ENCODE measurements at places on chromosomes 7 and 10. TPM values are rescaled to one million over a fixed set of nuclear protein-coding genes. Genes with fewer than 3 reads are reported as not detected.

- DNase-seq = no peak
- H3K27me3 ChIP-seq = no peaks in the 10 kb centered on the region
- H3K4me1 ChIP-seq = no peaks in the 10 kb centered on the region
- H3K4me3 ChIP-seq = no peak overlapping the region
- no peak overlapping the region for H3K27ac ChIP-seq
- H3K36me3 ChIP-seq = no peaks in the 10 kb centered on the region
Measured at GRCh38 chr7:108222236-108222892, 92.2 kb upstream of the LAMB4 start.

DNA sequence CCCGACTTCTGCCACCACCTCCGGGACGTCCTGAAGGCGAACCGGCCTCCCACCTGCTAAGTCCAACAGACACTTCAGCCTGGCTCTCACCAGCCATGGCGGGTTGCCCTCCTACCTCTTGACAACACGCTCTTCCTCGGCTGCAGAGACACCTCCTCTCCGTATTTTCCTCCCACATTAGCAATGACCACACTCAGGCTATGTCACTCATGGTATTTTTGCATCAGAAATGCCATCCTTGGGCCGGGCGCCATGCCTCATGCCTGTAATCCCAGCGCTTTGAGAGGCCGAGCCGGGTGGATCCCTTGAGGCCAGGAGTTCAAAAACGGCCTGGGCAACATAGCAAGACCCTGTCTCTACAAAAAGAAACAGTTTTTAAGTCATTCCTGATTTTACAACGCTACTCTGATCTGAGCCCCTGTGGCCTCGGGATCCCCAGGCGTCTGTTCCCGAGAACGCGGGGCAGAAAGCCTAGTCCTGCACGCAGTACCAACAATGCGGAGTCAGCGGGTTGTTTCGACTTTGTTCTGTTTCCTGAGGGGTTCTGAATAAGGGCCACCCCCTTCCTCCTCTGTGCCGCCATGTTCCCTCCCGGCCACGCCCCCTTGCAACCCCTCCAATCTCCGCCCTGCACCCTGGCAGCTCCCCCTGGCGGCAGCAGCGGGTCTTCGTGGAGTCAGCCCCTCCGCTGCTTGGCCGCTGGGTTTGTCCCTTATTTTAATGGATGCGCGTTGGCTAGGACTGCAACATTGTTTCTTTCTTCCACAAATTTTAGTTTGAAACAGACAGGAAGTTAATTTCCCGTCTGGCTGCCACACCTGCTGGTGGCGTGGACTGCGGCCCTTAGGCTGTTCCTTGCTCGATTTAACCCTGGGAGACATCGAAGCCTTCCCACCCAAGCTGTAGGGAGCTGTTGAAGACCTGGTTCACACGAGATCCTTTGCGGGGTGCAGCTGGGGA lies 9.7 kb upstream of the ZFAND2A start:
- DNase-seq = peak; percentile 81
- H3K27ac ChIP-seq = peak overlapping the region; percentile 60
- peaks cover 2% of the 10 kb centered on the region for H3K36me3 ChIP-seq
- H3K27me3 ChIP-seq = no peaks in the 10 kb centered on the region
- peaks cover 7% of the 10 kb centered on the region for H3K4me1 ChIP-seq

GRCh38 chr7:1914321-1914720 lies 244.2 kb downstream of the ELFN1 start:
- no peak for DNase-seq
- no peaks in the 10 kb centered on the region for H3K27me3 ChIP-seq

DNA sequence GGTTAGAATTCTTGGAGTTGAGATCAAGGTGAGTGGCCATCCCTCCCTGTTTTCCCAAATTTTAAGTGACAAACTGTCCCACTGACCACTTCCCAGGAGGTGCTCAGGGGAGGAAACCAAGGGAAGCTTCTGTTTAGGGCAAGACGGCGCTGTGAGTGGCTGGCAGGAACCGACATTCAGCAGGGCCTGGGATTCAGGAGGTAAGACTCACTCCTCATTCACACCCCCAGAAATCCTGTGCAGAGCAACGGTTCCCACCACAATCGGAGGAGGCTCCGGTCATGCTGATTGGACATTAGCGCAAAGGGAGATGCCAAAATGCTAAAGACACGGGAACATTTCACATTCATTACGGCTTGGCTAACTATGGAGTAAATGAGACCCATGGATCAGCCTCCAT lies 200.9 kb downstream of the GRID1 start:
- H3K27ac ChIP-seq = no peak overlapping the region
- no peak overlapping the region for H3K4me3 ChIP-seq
- H3K36me3 ChIP-seq = no peaks in the 10 kb centered on the region
- no peaks in the 10 kb centered on the region for H3K4me1 ChIP-seq
- H3K27me3 ChIP-seq = no peaks in the 10 kb centered on the region
- DNase-seq = no peak

GRCh38 chr10:98474628-98475027 lies 27.9 kb upstream of the HPS1 start:
- no peak for DNase-seq
- H3K36me3 ChIP-seq = no peaks in the 10 kb centered on the region
- H3K4me1 ChIP-seq = no peaks in the 10 kb centered on the region
- H3K27me3 ChIP-seq = peaks cover 3% of the 10 kb centered on the region
- no peak overlapping the region for H3K4me3 ChIP-seq
- H3K27ac ChIP-seq = no peak overlapping the region

DNA sequence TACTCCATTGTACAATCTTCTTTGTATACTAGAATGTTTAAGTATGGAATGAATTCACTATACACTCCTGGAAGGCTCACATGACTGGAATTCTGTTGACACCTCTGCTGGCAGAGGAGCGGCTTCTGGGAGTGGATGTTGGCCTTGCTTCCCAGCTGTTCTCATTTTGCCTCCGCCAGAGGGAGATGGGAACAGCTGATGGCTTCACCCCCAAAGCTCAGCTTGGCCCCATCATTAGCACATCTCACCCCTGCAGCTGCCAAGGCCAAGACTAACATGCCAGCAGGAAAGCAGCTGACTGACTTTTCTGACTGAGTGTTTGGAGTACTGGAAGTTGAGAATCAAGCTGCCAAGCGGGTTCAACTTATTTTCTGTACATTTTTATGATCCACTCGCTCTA lies 15.1 kb downstream of the ADAM12 start:
- H3K36me3 ChIP-seq = no peaks in the 10 kb centered on the region
- no peak overlapping the region for H3K27ac ChIP-seq
- no peaks in the 10 kb centered on the region for H3K27me3 ChIP-seq
- no peaks in the 10 kb centered on the region for H3K4me1 ChIP-seq
- DNase-seq = no peak
- no peak overlapping the region for H3K4me3 ChIP-seq

DNA sequence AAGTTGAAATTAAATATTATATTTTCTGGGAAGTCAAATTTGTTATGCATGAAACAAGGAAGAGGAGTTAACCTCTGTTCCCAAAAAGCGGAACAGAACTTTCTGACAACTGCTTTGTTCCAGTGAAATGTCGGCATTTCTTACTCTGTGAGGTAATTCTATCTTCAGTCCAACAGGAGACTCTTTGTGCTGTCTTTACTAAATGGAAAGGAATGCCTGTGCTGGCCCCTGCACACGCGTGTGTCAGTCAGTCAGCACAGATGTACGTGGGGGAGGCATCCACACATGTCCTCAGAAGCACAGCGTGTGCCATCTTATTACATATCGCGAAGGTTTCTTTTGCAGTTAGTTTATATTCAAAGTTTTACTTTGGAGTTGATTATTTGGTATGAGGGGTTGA lies 37.5 kb downstream of the NET1 start:
- H3K36me3 ChIP-seq = peaks cover 26% of the 10 kb centered on the region
- peak overlapping the region; percentile 66 for H3K4me3 ChIP-seq
- DNase-seq = peak; percentile 57
- H3K4me1 ChIP-seq = peaks cover 13% of the 10 kb centered on the region
- peak overlapping the region; percentile 40 for H3K27ac ChIP-seq
- H3K27me3 ChIP-seq = no peaks in the 10 kb centered on the region

GRCh38 chr7:95407751-95408150 lies 11.6 kb upstream of the PON3 start:
- no peaks in the 10 kb centered on the region for H3K4me1 ChIP-seq
- DNase-seq = no peak
- no peak overlapping the region for H3K4me3 ChIP-seq
- peaks cover 7% of the 10 kb centered on the region for H3K36me3 ChIP-seq
- no peaks in the 10 kb centered on the region for H3K27me3 ChIP-seq

- no peaks in the 10 kb centered on the region for H3K27me3 ChIP-seq
- H3K4me3 ChIP-seq = no peak overlapping the region
- H3K27ac ChIP-seq = no peak overlapping the region
- no peaks in the 10 kb centered on the region for H3K4me1 ChIP-seq
Measured at GRCh38 chr7:74544706-74545469, 91.2 kb downstream of the GTF2IRD1 start.

DNA sequence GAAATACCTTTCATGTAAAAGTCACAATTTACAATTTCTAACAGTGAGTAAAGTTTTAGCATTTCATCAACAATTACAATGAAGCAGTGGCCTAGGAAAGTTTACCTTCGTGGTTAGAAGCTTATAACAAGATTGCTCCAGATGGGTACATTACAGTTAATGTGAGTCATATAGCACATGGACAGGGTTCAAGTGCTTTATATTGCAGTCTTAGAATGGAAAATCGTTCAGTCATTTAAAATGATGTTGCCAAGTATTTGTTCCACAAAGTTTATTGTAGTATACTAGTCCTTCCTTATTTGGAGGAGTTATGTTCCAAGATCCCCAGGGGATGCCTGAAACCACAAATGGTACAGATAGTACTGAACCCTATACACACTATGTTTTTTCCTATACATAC lies 174.6 kb upstream of the TARP start:
- no peak overlapping the region for H3K27ac ChIP-seq
- DNase-seq = no peak
- H3K27me3 ChIP-seq = no peaks in the 10 kb centered on the region
- H3K36me3 ChIP-seq = no peaks in the 10 kb centered on the region

DNA sequence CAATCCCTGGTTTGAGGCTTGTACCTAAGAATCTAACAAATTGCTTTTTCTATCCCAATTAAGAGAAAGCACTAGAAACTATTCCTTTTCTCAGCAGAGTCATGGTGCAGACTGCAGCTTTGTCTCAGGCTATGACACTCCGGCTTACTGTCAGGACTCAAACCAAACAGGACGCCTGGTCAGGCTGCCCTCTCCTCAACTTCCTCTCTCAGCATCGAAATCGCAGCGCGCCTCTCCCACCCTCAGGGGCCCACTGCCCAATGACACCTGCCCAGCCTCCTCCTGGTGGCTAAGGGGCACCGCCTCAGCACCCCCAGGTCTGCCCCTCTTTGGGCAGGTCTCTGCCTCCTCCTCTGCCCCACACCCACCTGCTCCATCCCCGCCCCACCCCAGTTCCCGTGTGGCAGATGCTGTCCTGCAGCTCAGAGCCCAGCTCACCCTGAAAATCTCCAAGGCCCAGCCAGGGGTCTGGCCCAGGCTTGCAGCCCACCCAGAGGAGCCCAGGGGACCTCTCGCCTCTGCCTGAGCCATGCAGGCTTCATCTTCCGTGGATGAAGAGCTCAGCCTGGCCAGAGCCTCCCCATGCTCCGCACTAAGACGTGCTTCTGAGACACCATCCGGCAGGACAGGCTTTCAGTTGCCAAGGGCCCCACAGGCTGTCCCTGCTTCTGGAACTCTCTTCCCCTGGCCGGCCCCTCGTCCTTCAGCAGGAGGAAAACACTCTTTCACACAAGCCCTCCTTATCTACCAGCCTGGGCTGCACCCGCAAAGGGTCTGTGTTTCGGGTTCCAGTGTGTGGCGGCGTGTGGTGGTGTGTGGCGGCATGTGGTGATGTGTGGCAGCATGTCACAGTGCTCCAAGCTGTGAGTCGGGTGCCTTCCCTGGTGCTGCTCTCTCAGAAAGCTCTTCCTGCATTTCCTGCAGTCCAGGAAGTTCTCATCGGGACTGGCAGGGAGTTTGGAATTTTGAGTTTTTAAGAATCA lies 16.4 kb upstream of the PTPRN2 start:
- peaks cover 2% of the 10 kb centered on the region for H3K36me3 ChIP-seq
- H3K4me1 ChIP-seq = no peaks in the 10 kb centered on the region
- no peak for DNase-seq
- no peak overlapping the region for H3K27ac ChIP-seq
- H3K27me3 ChIP-seq = no peaks in the 10 kb centered on the region

The STN1 gene
- 12.8 TPM for polyA plus RNA-seq

The WIPF3 gene
- polyA plus RNA-seq = not detected

The STEAP1 gene
- polyA plus RNA-seq = not detected

The LRIT1 gene
- not detected for polyA plus RNA-seq

The STK32C gene
- polyA plus RNA-seq = 13.6 TPM

The CCDC3 gene
- not detected for polyA plus RNA-seq

The ATXN7L1 gene
- 11.2 TPM for polyA plus RNA-seq

Measured in CD14-positive monocyte (primary cell).